ENCODE measurements at places on chromosomes 1 and 21.

DNA sequence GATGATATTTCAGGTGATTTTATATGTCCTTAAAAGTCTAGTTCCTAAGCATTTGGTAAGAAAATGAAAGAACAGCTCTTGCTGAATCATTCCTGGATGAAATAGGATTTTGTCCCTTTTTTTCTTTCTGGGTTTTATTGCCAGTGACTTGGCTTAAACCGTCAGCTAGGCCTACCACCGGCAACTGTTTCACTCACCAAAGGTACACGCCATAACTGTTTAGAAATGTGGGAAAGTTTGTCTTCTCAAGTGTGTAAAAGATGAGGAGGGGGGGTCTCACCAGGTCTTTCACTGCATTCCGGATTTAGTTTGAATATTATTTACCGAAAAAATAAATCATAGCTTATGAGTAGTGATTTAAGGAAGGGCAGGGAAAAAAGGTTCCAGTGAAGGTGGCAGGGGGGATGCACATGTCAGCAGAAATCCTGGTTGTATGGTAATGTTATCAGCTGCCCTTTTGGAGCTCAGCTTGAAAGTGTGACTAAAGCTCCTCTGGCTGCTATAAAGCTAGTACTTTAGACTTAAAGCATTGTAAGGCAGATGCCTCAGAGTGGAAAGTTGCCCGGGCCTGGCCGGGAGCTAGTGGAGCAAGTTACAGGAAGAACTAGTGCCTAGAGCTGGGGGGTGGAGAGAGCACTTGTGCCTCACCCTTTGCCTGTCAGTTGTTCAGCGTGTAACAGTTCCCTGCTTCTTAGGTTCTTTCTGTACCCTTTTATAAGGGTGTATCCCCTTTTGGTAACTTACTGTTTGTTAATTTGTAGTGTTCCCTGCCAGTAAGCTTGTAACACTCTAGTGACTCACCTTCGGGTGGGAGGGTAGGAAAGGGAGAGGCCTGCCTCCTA, 3.1 kb downstream of the ATP1A1 start:
- DNase-seq = no peak

DNA sequence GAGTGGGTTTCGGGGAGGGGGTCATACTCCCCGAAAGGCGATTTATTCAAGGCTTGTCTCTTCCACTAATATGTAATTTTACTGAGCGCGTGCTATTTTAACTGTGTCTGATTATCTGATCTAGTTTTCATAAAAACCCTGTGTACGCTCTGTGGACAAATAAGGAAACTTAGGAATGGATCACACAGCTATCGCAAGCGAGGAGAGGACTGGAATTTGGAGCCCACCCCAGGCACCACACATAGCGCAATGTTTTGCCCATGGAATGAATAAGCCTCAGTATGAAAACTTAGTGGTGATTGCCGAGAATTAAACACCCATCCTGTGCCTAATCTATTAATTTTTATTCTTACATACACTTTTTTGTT, 9.8 kb upstream of the RAB42 start:
- no peak for DNase-seq

DNA sequence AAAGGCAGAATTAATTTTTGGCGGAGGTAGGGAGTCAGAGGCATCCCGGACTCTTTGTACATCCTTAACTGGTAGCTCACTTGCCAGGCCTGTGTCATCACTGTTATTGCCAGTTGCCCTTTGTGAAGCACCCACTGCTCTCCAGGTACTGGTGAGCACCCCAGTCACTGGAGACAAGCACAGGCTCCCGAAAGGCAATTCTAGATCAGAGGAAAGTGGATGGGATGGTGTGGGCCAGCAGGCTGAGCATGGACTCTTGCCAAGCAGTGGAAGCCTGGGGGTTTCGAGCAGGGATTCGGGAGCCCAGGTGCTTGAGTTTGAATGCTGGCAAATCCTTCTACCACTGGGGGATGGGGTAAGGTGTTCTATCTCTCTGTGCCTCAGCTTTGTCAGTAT, 551.1 kb downstream of the MATN1 start:
- DNase-seq = no peak

DNA sequence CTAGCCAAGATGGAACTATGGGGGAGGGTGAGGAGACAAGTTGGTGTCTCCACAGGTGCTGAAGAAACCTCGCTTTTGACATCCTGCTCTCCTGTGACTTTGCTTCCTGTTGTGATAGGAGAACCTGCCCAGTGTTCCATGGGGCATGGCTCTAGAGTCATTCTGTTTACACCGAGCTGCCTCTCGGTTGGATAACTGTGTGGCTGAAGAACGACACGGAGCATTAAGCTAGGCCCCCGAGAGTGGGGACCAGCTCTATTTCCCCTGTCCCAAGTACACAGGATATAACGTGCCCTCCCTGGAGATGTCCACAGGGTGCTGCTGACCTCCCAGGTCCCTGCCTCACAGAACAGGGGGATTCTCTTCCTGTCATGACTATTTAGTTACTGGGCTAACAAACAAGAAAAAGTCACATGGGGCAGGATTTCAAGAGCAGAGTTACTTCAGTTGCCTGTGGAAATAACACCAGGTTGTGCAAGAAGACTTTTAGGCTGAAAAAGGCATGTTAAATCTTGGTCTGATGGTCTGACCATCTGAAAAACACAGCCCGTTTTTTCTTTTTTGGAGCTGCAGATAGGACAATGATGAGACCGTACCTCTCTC, 29.4 kb upstream of the PPP2R5A start:
- no peak for DNase-seq

DNA sequence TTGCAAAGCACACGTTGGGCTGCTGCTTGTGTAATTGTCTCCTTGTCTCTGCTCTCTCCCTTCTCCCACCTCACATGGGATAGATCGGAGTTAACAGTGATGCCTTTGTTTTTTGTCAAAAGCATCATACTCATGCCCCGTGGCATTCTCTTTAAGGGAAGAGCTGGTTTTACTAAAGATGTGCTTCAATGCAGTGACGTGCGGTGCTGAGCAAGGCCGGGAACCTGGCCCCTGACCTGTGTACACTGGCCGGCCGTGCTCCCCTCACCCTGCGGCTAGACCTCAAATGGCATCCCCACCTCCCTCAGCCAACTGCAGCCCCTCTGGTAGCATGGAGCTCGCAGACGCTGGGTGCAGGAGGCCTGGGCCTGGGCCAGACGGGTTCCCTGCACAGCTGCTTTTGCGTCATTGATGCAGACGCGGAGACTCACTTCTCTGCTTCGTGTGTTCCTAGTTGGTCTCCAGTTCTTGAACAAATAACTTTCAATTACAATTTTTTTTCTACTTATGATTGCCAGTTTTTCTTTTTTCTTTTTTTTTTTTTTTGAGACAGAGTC, 19.9 kb downstream of the AGPAT3 start:
- no peak for DNase-seq

GRCh38 chr1:61050541-61051442, 31.6 kb upstream of the NFIA start:
- DNase-seq = no peak

GRCh38 chr1:54940042-54940441, 40.4 kb upstream of the TMEM61 start:
- no peak for DNase-seq

GRCh38 chr1:21255284-21255942, 34.9 kb downstream of the ECE1 start:
- DNase-seq = peak; percentile 6

DNA sequence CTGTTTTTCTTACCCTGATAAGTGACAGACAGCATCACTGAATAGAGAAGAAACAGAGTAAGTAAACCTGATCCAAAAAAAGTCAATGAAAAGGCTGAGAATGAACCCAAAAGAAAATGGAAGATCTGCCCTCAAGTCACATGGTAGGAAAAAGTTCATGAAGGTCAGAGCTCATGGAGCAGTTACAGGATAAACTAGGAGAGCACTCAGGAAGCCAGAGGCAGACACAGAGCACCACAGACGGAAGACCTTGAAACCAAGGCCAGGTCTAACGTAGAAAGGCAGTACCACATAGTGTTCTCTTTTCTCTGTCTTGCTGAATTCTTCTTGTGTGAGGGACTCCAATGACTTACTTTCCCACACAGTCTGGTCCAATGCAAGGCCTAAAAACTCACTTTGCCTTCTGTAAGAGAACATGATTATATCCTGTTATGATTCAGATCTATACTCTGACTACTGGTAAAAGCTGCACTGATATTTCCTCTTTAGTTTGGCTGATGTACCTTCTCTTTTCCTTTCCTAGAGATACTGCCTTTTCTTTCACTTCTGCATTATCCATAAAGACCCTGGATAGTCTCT, 40.8 kb downstream of the RTCA start:
- DNase-seq = no peak

- no peak for DNase-seq
These were observed 18.8 kb downstream of the AVPR1B start for GRCh38 chr1:206098242-206098919.

- no peak for DNase-seq
These were observed 78.5 kb upstream of the DPYD start for GRCh38 chr1:97999320-97999719.

DNA sequence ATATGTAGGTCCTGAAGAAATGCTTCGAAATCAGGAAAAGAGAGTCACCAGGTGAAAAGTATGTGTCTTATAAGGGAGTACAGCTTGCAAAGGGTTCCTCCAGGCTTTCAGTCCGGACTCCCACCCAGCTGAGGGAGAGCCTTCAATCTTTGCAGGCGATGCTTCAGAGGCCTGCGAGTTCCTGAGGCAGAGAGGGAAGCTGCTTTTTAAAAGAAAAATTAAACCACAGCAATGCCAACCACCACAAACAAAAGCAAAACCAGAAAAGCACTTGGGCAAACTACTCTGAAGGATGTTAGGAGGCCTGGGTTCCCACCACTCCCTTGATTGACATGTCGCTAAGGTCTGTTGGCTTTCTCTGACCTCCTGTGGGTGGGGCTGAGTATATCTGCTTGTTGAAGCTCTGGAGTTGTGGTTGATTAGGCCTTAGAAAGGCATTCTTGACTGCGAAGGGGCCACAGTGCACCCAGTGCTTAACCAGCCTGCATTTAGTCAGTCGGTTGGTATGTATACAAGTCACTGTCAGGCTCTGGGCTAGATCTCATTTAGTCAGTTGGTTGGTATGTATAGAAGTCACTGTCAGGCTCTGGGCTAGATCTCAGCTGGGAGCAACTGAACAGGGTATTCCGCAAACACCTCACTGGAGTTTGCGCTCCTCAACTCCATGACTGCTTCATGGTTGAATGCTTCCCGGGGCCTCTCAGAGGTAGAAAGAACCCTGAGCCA, 1.2 kb downstream of the NIPAL3 start:
- no peak for DNase-seq

DNA sequence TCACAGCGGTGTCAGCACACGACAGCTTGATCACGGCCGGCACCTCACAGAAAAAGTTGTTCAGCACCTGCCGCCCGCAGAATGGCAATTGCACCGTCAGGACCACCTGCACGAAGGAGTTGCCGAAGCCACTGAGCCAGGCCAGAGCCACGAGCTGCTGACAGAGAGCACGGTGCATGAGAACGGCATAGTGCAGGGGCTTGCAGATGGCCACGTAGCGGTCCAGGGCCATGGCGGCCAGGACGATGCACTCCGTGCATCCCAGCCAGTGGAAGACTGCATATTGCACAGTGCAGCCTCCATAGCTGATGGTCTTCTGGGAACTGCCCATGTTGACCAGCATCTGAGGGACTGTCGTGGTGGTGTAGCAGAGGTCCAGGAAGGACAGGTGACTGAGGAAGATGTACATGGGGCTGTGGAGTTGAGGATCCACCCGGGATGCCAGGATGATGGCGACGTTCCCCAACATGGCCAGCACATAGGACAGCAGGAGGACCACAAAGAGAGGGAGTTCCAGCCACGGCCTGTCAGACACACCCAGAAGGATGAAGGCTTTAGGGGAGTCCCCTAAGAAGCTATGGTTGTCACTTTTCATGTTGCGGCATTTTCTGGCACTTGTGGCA, 6.4 kb downstream of the OR2B11 start:
- no peak for DNase-seq

DNA sequence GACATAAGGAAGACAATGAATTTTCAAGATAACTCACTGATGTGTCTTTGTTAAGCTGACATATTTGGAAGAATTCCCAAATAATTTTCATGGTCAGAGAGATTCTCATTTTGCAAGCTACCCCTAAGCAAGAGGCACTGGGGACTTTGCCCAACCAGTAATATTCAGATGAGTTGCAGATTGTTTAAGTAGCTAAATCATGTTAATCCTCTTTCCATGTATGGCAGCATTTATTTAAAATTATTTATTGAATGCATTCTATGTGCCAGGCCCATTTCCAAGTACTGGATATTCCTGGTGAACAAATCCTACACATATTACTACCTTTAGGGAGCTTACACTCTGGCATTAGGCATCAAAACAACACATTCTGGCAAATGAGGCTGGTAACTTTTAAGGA, 56.5 kb upstream of the BACH1 start:
- DNase-seq = no peak

DNA sequence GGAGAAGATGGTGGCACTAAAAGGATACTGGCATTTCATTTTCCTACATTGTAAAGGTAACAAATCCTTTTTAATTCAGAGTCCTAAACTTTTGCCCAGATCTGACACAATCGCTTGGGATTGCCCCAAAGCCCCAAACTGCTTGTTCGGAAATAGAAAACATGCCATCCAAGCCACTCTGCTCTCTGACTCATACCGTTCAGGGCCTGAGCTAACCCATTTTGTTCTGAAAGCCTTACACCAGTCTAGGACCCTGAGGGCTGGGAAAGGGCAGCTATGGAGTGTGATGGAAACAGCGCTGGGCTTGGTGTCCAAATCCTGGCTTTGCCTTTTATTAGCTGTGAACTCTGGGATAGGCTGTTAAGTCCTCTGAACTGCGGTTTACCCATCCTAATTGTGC, 159.4 kb upstream of the UBE2U start:
- no peak for DNase-seq

- no peak for DNase-seq
These were observed 84.7 kb downstream of the PHTF1 start for GRCh38 chr1:113674591-113674990.

DNA sequence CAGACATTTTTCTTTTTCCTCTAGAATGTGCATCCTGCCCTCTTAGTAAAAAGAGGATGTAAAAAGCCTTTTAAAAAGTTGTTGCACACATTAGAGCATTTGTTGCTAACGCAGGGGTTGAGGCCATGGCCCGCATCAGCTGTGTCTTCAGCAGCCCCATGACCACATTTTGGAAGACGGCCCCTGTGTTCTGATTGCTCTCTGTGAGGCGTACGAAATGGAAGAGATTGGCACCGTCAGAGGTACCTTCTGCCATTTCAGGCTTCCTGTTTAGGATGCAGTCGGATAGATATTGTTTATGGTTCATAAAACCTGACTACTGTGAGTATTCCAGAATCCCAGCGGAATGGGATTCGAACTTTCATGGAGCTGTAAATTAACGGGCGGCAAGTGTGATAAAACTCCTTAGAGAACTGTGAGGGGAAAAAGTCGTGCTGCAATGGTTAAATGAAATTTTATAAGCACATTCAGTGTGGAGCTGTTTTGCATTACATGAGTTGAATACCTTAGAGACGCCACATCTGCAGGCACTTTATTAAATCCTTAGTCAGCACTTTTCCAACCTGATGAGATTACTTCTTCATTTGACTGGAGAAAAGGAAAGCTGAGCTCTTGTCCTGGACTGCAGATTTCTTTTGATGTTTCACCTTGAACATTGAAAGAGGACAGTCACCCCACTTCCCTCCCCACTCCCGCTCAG, 273.9 kb downstream of the TM2D1 start:
- DNase-seq = no peak

All from NCI-H1417 treated with DMSO at 0.1 percent for 48 hours (cell line).